ENCODE measurements at places on chromosomes 5 and 9.

DNA sequence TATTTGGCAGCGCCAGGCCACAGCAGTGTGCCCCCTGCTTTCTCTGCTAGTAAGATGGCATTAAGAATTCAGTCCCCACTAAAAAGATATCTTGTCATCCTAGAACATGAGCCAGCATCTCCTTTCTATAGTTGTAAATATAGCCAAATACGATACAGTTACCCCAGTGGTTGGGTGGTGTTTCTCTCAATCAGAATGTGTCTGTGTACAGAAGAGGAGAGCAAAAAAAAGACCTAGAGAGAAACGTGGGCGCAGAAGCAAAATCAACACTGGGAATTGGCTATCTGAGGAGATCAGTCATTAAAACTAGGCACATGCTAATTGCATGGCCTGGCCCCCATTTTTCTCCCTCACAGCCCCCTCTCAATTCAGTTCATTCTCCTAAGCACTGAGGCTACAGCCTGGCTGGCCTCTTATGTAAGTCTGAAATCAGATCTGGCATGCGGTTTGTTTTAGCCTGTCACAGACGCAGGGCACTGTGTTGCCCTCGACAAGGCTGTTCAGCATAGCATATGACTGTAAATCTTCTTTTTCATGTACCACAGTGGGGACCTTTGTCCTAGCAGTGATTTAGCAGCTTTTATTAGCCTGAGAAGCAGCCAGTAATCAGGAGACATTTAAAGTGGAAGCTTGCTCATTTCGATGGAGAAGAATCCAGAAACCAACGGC, 57.8 kb downstream of the RORB start:
- DNase-seq, result no peak

DNA sequence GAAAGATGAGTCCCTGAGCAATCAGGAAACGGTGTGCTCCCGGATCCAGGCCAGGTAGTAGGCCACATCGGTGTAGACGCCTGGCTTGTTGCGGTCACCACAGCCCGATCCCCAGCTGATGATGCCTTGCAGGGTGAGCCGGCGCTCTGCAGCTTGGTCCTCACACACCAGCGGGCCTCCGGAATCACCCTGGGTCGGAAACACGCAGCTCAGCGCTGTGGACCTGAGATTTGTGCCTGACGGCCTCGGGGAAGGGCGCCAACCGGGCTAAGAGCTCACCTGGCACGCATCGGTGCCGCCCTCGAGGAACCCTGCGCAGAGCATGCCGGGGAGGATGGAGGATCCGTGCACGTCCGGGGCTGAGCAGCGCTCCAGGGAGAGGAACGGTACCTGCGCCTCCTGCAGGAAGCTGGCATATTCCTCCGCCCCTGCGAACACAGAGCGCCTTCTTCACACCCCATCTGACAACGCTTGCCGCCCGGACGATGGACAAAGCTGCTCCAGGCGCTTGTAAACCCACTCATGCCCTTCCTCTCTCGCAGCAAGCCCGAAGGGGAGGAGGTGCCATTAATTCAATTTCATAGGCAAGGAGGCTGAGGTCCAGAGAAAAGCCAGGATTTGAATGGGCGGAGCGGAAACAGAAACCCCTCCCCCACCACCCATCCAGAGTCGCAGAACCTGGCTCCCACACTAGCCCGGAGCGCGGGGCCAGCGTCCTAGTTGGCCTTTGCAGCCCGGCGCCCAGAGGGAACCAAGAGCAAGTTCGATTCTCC, 2.0 kb upstream of the PFN3 start:
- peak; percentile 61 for DNase-seq

- DNase-seq, result no peak
These were observed 88.0 kb upstream of the NFIB start for GRCh38 chr9:14401911-14402310.

DNA sequence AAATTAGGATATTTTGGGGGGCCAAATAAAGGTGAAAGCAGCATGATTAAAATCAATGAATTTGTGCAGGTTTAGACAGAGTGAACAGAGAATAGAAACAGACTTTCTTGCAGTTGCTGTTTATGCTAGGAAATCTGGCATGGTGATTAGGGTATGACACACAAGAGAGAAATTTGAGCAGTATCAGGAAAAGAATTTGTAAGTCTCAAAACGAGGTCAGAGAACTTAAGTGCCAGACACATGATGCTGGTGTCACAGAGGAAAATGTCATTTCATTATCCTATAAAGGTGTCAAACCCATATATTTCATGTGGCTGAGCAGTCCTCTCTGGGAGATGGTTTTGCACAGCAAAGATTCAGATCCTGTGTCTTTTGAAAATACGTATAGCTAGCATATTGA, 15.7 kb downstream of the LVRN start:
- no peak for DNase-seq

DNA sequence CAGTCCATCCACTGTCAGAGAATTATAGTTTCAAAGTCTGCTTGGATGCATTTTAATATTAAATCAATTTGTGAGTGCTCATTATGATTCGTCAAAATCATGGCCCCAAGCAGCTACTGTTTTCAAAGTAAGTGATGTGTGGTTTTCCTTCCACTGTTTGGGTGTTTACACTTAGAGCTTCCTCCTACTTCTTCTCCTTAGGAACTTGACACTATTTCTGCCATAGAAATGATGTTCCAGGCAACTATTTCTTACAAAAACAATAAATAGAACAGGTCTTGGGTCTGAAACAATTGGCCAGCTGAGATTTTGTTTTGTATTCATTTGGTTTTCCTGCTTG, 132.8 kb upstream of the RAI14 start:
- no peak for DNase-seq

- no peak for DNase-seq
These were observed 450.4 kb upstream of the CTNND2 start for GRCh38 chr5:12354686-12355085.

- DNase-seq, result no peak
These were observed 26.6 kb upstream of the CD180 start for GRCh38 chr5:67223211-67223610.
